G401 (cell line): ENCODE measurements at places on chromosomes 5 and 9. TPM values are rescaled to one million over a fixed set of nuclear protein-coding genes. Genes with fewer than 3 reads are reported as not detected.

Gene BNC2
- 3.1 and 5.0 TPM in 2 replicates for total RNA-seq

Gene ORM2
- total RNA-seq = not detected in 2 replicates

Gene PCA3
- total RNA-seq = not detected in 2 replicates

Gene NXNL2
- 0.92 and 3.8 TPM in 2 replicates for total RNA-seq

Gene C5orf34
- total RNA-seq = 6.8 and 14.1 TPM in 2 replicates

Gene FIBCD1
- 2.4 and 2.6 TPM in 2 replicates for total RNA-seq

Gene CHSY3
- total RNA-seq = 0.06 TPM in 1 of 2 replicates, not detected in the other

Gene TLR4
- total RNA-seq = not detected in 2 replicates

Gene TESK1
- 8.0 and 9.9 TPM in 2 replicates for total RNA-seq

Gene IL13
- total RNA-seq = not detected in 2 replicates

Gene UBAP2
- total RNA-seq = 15.2 and 26.0 TPM in 2 replicates

Gene TNFSF15
- total RNA-seq = not detected in 2 replicates

Gene SHROOM1
- 3.1 and 5.9 TPM in 2 replicates for total RNA-seq

Gene SLC25A2
- not detected in 2 replicates for total RNA-seq

Gene SUSD3
- total RNA-seq = not detected in 2 replicates

Gene OMD
- total RNA-seq = not detected in 2 replicates

Gene TMEM267
- 8.3 and 10.5 TPM in 2 replicates for total RNA-seq

Gene GPR150
- total RNA-seq = not detected in 2 replicates

Gene MEF2C
- 0.43 TPM in 1 of 2 replicates, not detected in the other for total RNA-seq

Gene PCDHAC2
- total RNA-seq = 7.8 and 8.0 TPM in 2 replicates

Gene ZNG1C
- 7.1 and 12.6 TPM in 2 replicates for total RNA-seq

Gene STK10
- total RNA-seq = 14.2 and 17.0 TPM in 2 replicates

Gene BTNL3
- not detected in 2 replicates for total RNA-seq

Gene FBP2
- 0.14 TPM in 1 of 2 replicates, not detected in the other for total RNA-seq

Gene MARCOL
- not detected in 2 replicates for total RNA-seq

Gene SPINK6
- total RNA-seq = not detected in 2 replicates
